ENCODE measurements at places on chromosomes 1 and 21.
A peak's percentile ranks its signal among the peaks of the same experiment; 100 is the strongest.

- DNase-seq = peak; percentile 55
These were observed 67.1 kb downstream of the UBE2T start for GRCh38 chr1:202274611-202275010.

DNA sequence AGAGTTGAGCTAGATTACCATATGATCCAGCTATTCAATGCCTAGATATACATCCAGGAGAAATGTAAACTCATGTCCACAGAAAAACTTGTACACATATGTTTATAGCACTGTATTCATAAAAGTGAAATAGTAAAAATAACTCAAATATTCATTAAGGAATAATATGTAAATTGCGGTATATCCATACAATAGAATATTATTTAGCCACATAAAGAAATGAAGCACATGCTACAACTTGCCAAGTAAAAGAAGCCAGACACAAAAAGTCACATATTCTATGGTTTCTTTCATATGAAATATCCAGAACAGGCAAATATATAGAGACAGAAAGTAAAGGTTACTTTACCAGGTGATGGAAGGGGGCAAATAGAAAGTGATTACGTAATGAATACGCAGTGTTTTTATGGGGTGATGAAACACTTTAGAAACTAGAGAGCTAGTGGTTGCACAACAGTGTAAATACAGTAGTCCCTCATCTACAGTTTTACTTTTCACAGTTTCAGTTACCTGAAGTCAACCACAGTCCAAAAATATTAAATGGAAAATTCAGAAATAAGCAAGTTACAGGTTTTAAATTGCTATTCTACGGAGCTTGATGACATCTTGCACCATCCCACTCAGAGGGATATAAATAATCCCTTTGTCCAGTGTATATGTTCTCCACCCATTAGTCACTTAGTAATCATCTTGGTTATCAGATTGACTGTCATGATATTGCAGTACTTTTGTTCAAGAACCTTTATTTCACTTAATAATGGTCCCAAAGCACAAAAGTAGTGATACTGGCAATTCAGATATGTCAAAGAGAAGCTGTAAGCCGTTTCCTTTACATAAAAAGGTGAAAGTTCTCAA, 62.3 kb downstream of the ZNF644 start:
- no peak for DNase-seq

DNA sequence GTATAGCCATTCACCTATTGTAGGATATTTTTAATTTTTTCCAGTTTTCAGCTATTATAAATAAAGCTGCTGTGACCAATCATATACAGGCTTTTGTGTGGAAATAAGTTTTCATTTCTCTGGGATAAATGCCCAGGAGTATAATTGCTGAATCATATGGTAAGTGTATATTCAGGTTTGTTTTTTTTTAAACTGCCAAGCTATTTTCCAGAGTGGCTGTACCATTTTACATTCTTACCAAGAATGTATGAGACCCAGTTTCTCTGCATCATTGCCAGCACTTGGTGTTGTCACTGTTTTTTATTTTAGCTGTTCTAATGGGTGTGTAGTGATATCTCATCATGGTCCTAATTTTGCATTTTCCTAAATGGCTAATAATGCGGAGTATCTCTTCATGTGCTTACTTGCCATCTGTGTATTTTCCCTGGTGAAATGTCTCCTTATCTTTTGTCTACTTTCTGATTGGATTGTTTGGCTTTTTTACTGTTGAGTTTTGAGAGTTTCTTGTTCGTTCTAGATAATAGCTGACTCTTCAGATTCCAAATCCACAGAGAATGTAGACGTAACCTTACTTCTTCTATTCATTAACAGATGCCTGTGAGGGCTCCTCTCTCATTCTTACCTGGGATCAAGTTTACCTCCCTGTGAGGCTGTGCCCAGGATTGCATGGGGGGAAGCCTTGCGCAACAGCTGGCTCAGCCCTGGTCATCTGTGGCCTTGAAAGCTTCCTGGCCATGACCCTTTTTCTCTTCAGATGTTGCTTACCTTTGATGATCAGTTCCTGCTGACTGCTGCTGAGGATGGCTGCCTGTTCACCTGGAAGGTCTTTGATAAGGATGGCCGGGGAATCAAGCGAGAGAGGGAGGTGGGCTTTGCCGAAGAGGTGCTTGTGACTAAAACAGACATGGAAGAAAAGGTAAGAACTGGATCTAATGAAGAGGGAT, 42.6 kb downstream of the CFAP57 start:
- no peak for DNase-seq

- DNase-seq = peak; percentile 51
These were observed 552 bp downstream of the PLD5 start for GRCh38 chr1:242523719-242524570.

- DNase-seq = peak; percentile 56
These were observed 125.9 kb downstream of the MAST2 start for GRCh38 chr1:45929257-45929687.

DNA sequence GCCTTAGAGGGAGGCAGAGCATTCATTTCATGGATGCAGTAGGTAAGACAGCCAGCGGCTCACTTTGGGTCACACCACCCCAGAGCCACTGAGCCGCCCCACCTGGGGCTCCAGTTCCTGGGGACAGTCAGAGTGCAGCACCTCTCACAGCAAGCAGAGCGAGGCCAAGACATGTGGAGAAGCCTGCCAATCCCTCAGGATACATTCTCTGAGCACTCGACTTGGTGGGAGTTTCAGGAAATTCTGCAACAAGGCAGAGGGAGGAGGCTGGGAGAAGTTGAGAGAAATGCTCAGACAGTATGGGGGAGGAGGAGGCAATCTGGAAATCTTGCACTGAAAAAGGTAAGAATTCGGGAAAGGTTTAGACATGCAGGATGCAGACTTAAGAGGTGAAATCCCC, 60.8 kb upstream of the WLS start:
- DNase-seq = no peak

DNA sequence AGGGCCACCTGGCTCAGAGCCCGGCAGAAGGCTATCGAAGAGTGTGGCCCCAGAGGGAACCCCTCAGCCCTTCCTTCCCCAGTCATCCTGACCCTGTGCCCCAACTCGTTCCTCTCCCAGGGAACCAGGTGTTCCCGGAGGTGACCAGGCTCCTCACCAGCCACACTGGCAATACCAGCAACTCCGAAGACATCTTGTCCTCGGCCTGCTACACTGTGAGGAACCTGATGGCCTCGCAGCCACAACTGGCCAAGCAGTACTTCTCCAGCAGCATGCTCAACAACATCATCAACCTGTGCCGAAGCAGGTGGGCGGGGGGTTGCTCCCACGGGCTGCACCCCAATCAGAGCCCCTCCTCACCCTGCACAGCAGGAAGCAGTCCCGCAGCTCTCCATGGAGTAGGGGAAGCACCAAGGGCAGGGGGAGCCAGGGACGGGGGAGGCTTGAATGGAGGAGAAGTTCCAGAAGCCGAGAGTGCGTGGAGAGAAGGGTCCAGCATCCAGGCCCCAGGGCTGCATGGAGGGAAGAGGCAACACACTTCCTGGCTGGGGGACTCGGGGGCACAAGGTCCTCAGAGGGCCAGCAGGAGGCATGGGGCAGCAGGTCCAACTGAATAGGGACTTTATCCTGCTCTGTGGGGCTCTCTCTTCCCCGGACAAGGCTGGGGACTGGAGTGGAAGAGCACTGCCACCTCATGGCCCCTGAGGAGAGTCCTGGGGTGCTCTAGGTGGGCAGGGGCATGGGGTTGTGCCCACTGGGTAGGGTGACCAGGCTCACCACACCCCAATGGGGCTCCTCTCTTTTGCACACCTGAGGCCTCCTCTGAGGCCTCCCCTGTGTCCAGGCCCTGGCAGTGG, 41.7 kb downstream of the PKP1 start:
- no peak for DNase-seq
